T-helper 1 cell (primary cell): ENCODE measurements at places on chromosomes 6 and 20.

GRCh38 chr20:52601295-52601971 lies 370.7 kb upstream of the TSHZ2 start:
- DNase-seq: no peak

GRCh38 chr6:80227545-80228105 lies 121.2 kb downstream of the BCKDHB start:
- no peak for DNase-seq

DNA sequence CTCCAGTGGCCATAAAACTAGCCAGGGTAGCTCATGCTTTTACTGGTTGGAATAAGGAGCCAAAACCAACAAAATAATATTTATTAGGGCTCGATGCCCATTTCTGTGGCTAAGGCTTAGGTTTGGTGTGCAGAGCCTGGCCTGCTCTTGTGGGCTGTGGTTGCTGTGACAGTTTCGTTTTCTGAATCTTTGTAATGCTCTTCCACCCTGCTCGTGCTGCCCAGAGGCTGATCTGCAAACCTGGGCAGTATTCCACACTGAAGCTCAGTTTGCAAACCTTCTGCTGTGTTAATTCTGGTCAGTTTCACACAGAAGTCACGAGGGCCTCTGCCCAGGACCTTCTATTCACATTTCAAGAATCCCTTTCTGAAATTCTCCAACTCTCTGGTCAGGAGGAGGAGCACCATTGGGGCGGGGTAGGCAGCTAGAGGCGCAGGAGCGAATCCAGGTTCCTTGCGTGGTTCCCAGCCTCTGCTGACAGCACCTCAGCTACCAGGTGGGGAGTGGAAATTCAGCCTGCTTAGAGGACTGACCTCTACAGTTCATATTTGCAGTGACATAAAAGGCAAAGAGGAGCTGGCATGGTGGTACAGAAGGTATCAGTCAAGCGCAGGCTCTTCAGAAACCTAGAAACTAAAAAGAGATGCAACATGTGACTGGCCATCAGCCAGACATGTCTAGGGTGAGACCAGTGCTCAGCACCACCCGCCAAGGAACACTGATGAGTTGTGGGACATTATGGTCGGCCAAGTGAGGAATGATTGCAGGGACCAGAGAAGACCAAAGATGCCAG lies 14.3 kb upstream of the C20orf144 start:
- no peak for DNase-seq

GRCh38 chr20:52004715-52005114 lies 186.9 kb downstream of the ZFP64 start:
- no peak for DNase-seq

- DNase-seq: no peak
These were observed 72.9 kb downstream of the TSBP1 start for GRCh38 chr6:32298632-32299336.

DNA sequence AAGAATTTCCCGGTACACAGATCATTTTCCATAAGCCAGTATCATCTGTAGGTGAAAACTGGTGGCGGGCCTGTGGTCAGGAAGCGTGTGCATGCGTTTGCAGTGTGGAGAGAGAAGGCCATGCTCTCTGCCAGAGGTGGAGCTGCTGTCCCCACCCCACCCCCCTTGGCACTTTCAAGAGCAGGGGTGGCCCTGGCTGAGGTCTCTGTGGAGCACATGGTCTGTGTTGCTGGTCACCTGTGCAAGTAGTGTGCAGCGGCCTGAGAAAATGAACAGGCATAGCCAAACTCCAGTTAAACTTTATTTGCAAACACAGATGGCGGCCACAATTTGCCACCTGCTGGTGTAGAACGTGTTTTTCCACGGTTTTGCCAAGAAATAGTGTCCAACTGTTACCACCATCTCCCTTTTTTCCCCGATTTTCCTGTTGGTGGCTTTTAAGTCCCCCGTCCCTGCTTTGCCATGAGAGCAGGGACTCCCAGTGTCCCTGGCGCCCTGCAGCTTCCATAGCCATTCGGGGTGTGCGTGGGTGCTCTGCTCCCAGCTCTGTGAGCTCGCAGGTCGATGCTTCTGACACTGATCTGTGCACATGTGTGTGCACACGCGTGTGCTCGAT lies 2.5 kb downstream of the ADRM1 start:
- DNase-seq: no peak

GRCh38 chr20:44411020-44411756 lies 55.7 kb downstream of the HNF4A start:
- no peak for DNase-seq

DNA sequence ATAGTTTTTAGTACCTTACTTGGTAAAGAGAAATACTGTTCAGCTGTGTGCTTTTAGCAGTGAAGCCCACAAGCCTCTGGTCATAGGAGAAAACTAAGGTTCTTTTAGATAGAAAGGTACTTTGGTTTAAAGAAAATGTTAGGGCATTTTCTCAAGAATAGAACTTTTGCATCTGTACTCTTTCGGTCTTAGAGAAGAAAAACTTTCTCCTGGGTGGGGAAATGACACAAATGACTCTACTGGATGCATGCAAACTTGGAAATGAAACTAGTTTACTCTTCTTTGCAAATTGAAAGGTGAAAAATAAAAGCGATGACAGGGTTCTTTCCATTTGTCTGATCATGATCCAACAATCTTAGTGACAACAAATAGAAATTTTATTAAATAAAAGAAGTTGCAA lies 2.1 kb upstream of the TMEM217 start:
- no peak for DNase-seq

GRCh38 chr20:4519534-4519933 lies 202.2 kb upstream of the PRND start:
- no peak for DNase-seq

DNA sequence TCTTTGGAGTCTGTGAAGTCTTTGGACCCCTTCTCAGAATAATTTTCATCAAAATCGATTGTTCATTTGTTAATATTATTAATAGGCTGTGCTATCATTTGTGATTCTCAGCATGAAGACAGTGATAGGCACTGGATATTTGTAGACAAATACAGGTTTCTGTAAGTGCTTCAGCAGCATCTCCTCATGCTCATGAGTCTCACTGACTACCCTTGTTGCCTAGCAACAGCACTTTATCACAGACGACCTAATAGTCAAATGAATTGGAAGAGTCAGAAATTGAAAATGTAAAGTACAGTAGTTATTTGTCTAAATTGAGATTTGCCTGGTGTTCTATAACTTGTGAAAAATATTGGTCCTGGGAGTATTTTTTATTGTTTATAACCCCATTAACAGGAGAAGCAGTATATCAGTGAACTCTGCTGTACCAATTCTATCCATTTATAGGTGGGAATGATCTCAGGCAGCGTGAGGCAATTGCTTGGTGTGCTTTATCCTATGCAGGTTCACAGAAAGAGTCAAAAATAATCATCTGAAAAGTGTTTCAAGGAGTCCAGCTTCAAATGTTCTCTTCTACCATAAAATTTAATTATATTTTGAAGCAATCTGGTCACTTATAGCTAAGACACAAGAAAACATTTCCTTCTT lies 684.6 kb downstream of the RFPL4B start:
- DNase-seq: no peak

DNA sequence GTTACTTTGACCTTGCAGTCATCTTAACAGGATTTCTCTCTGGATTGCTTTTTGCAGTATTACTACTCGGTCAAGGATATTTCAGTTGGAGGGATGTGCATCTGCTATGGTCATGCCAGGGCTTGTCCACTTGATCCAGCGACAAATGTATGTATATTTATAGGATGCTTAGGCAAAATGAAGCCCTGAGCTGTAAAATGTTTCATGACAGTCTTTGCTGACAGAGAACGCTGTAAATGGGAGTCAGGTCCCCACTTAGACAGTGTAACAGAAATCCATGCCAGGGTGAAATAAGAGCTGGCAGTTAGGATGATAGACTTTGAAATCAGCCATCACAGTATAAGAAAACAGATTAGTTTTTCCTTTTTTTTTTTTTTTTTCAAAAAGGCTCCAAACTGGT lies 264.0 kb downstream of the LAMA2 start:
- no peak for DNase-seq

GRCh38 chr6:83824388-83824801 lies 28.8 kb upstream of the RIPPLY2 start:
- no peak for DNase-seq

DNA sequence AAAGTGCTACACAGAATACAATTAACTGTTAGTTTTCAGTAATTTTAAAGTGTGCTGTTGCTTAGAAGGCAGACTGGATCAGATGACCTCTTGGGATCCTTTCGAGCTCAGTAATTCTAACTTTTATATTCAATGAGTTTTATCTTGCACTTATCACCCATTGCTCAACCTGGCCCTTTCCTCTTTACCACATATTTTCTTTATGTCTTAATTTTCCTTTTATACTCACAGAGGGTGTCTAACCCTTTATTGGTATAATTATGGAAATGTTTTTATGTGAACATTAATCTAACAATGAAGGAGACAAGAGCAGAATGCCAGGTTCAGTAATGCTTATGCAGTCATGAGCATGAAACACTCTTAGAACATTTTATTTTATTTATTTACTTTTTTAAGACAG lies 39.7 kb upstream of the CARMIL1 start:
- DNase-seq: no peak

DNA sequence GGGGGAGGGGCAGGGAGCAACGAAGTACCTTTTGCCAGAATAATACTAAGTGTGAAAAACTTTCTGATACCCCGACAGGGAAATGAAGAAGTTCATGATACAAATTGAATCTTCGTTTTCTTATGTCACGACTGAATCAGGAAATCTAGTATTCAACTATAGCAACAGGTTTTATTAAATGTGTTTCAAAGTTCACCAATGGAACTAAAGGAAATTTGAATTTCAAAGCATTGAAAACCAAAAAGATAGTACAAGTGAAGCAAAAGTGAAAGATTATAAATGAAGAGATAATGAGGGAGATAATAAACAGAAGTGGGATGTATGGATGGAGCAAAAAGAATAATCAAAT lies 333.2 kb downstream of the ADGRB3 start:
- DNase-seq: no peak

DNA sequence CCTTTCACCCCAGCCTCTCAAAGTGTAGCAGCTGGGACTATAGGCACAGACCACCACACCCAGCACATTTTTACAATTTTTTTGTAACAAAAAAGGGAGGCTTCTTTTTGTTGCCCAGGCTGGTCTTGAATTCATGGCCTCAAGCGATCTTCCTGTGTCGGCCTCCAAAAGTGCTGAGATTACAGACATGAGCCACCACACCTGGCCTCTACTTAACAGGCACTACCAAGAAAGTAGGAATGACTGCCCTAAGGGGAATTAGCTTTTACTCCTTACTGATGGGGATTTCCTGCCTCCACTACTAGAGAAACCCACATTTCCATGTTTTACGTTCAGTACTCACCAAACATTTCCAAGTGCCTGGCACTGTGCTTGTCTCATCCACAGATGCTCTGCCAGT lies 109.6 kb downstream of the CARMIL1 start:
- no peak for DNase-seq

DNA sequence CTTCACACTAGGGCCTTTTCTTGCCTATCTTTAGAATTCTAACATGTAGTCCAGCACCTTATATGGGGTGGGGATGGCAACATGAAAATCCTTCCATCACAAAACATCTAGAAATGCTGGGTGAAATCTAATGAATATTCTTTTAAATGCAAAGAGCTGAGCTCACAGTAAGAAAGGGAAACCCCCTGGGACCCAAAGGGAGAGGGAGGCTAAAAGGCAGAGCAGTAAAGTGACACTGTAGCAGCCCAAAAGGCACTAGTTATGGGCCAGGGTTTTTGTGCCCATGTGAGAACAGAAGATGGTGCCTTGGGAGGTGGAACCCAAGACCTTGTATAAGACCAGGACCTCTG lies 66.7 kb downstream of the TRAM2 start:
- no peak for DNase-seq

GRCh38 chr6:68975064-68975463 lies 340.0 kb downstream of the ADGRB3 start:
- no peak for DNase-seq

GRCh38 chr6:40432982-40433381 lies 154.2 kb downstream of the LRFN2 start:
- no peak for DNase-seq

GRCh38 chr6:34705241-34705640 lies 8.7 kb upstream of the ILRUN start:
- no peak for DNase-seq

DNA sequence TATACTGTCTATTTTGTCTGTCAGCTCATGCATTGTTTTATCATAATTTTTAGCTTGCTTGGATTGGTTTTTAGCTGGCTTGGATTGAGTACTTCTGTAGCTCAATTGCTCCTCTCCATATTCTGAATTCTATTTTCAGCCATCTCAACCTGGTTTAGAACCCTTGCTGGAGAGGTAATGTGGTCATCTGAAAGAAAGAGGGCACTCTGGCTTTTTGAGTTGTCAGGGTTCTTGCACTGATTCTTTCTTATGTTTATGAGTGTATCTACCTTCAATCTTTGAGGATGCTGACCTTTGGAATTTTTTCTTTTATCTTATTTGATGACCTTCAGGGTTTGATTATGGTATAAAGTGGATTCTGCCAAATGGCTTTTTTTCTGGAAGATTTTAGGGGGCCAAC lies 632.7 kb upstream of the ID4 start:
- DNase-seq: no peak

DNA sequence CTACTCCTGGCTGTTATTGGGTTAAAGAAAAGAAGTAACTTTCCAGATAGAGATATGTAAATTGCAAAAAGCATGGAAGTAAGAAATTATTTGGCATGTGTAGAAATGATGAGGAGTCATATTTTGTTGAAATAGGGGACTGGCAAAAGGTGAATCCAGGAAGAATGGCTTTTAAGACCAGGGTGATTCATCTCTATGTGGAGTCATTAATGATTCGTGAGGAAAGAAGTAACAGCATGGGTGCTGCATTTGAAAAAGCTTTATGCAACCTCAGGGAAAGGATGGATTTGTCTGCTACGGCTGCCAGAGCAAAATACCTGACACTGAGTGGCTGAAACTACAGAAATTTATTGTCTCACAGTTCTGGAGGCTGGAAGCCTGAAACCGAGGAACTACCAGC lies 14.8 kb upstream of the SYNE1 start:
- no peak for DNase-seq

- no peak for DNase-seq
These were observed 230.3 kb downstream of the IBTK start for GRCh38 chr6:82017288-82017687.

GRCh38 chr6:161418463-161418945 lies 144.6 kb upstream of the AGPAT4 start:
- DNase-seq: peak; percentile 38

GRCh38 chr6:91317984-91318383 lies 731.1 kb upstream of the MAP3K7 start:
- no peak for DNase-seq

GRCh38 chr6:106829451-106829850 lies 145.1 kb downstream of the CD24 start:
- no peak for DNase-seq

DNA sequence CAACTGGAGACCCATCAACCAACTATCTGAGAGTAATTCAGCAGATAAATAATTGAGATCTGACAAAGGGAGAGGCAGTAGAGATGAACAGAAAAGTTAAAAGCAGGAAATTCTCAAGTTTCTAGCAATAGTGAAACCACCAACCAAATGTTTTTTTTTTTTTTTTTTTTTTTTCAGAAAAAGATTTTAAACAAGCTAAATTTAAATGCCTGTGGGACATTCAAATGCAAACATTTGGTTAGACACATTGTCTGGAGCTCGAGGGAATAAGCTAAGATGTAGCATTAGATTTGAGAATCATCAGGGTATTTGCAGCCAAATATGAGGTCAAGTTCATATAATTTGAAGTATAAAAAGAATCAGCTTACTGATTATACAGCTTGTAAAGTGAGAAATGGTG lies 16.4 kb downstream of the RANBP9 start:
- no peak for DNase-seq
